CD4-positive, alpha-beta T cell (primary cell): ENCODE measurements at places on chromosomes 6 and 20. TPM values are rescaled to one million over a fixed set of nuclear protein-coding genes. Genes with fewer than 3 reads are reported as not detected.

DNA sequence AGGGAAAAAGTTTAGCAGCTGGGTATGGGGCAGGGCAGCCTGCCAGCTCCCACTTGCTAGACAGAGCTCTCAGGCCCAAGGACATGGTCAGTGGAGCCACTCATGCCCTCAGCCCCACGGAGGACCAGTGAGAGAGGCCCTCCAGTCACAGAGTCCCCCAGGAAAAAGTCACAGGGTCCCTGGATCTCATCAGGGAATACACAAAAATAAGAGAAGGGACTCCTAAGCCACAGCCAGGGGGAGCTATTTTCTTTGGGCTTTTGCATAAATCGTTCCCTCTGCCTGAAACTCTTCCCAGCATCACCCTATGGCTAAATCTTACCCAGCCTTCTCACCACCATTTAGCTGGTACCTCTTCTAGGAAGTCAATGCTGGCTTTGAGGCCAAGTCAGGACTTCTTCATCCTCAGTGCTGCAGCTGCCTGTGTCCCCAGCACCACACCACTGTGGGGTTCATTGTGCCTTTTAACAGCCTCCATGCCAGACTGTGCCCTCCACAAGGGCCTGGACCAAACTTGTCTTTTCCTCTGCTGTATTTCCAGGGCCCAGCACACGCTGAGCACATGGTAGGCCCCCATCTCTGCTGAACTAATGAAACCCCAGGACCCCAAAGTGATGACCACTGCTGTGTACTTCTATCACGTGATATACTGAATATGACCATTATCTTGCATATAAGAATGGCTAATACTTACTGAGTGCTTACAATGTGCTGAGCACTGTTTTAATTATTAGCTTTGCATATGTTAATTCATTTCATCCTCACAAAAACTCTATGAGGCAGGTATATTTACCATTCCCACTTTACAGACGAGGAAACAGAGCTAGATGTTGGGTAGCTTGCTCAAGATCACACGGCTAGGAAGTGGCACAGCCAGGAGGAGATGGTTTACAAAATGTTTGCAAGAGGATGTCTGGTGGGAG is 2.0 kb downstream of the ZNF335 start:
- no peak for DNase-seq

The TMEM217 gene
- total RNA-seq, result 0.47 TPM

- DNase-seq, result no peak
These were observed 401.1 kb downstream of the CD83 start for GRCh38 chr6:14518515-14519217.

The ZBTB46 gene
- total RNA-seq, result 0.08 TPM

- DNase-seq, result no peak
These were observed 994.0 kb downstream of the GRIK2 start for GRCh38 chr6:102387326-102388033.

DNA sequence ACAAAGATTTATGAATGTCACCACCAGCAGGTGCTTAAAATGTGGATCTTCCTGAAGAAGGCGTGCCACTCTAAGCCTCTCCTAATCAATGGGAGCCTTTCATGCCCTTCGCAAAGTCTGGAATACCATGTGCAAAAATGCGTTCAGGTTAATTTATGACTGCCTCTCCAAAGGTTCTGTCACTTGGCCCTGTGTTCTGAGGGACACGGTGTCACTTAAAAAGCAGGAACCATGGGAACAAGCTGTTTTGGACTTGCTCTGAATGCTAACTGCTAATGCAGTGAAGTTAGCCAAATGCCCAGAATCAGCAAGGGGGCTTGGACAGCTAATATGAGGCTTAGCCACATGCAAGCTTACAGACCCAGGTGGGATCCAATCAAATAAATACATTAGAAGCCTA is 250.3 kb downstream of the TSHZ2 start:
- DNase-seq, result no peak

The FAM83D gene
- 1.8 TPM for total RNA-seq

GRCh38 chr6:5450073-5450472 is 188.8 kb downstream of the FARS2 start:
- no peak for DNase-seq

The GINS1 gene
- 0.08 TPM for total RNA-seq

GRCh38 chr6:8057793-8058192 is 6.4 kb downstream of the BLOC1S5 start:
- no peak for DNase-seq

DNA sequence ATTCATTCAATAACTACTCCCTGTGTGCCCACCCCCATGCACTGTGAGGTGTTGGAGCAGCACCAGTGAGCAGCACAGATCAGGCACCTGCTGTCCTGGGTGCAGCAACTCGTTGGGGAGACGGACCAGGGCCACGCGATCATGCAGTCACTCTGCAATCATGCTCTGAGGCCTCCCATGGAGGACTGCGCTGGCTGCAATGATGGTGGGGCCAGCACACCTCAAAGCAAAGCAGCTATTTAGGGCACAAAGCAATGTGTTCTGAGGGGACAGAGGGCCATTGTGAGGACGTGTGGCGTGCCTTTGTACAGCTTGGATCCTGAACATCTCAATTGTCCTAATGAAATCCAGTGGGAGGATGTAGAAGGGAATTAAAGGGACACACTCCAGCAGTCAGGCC is 41.0 kb upstream of the MPC1 start:
- DNase-seq, result no peak

GRCh38 chr6:1802491-1803395 is 193.0 kb downstream of the FOXC1 start:
- no peak for DNase-seq
